HEK293T (cell line): ENCODE measurements at places on chromosomes 16 and 17.

DNA sequence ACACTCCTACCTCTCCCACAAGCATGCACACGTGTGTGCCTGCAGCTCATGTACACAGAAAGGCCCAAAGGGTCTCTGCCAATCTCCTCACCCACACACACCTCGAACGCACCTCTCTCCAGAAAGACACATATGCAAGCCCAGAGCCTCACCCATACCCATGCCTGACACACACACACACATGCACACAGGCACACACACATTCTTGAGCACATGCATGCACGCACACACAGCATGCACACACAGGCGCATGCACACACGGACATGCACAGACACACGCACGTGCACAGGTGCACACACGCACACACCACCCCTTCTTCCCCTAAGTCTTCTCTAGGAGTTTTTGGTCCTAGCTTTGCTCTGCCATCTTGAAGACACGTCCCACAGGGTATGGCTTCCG lies 48.7 kb upstream of the CACNG4 start:
- DNase-seq, result no peak

- DNase-seq, result no peak
These were observed 86.9 kb upstream of the CIBAR2 start for GRCh38 chr16:85199069-85199725.

- no peak for DNase-seq
These were observed 560 bp upstream of the FAM20A start for GRCh38 chr17:68601565-68602288.

DNA sequence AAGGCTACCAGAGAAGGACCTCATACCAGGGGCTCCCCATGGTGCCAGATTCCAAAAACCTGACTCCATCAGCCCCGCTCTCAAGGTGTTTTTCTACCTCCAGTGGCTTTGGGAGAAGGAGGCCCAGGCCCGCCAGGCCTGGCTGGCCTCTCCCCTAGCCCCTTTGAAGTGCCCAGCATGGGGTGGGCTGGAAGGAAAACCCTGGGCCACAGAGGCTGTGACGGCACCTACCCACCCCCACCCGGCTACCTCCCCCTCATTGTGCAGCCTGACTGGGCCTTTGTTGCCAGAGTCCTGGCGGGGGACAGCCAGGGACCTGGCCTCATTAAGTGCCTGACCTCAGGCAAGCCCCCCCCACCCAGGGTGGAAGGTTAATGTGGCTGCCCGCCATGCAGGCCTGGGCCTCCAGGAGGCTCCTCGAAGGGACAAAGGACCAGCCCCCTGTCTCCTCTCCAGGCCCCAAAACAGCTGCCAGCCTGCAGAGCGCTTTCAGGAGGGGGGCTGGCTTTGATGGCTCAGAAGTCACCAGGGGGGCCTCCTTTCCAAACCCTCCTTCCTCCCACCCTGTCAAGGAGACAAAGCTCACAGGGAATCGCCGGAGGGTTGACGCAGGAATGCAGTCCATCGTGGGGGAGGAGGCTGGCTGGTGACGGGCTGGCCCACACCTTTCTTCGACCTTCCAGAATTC lies 159.4 kb downstream of the ZNF423 start:
- DNase-seq, result no peak

- DNase-seq, result no peak
These were observed 34.0 kb downstream of the DGKE start for GRCh38 chr17:56867948-56868376.

DNA sequence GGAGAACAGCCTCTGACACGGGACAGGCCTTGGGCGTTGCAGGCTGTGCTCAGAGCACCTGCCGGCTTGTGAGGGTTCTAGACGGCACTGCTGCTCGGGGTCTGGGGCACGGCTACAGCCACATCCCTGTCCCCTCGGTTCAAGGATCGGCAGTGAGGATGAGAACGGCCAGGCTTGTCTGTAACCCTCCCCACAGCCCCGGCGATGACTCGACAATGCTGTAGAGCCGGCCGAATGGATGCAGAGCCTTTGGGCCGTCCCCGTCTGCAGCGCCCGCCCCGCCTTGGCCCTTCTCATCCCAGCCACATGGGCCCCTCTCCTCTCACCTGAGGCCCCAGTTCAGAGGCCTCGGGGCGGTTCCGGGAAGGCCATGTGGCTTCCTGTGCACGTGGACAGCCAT lies 49.0 kb upstream of the METRNL start:
- no peak for DNase-seq

DNA sequence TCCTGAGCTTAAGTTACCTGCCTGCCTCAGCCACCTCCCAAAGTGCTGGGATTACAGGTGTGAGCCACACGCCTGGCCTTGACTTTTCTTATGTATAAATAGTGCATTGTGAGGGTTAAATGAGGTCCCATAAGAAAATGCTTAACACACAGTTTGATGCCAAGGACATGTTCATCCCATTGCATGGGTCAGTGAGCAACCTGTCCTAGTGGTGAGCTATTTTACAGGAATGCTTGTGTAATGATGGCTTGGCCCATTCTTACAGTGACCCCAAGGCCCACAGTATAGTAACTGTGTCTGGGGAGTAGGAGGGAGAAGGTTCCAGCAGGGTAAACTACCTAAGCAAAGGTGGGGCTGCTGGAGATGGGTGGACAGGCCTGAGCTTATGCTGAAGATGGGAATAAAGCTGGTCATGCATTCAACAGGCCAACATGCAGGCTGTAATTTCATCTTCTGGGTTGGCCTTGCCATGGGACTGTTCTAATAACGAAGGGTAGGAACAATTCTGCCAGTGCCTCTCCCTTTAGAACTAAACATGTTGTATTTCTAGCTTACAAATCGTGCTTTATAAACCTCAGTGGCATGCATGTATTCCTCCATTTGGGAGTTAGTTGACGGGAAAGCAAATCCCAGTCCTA lies 6.2 kb downstream of the ACSF2 start:
- no peak for DNase-seq

GRCh38 chr17:33079201-33079600 lies 87.6 kb downstream of the SPACA3 start:
- DNase-seq, result no peak

GRCh38 chr17:37490022-37490587 lies 414 bp downstream of the DUSP14 start:
- peak; percentile 34 for DNase-seq

DNA sequence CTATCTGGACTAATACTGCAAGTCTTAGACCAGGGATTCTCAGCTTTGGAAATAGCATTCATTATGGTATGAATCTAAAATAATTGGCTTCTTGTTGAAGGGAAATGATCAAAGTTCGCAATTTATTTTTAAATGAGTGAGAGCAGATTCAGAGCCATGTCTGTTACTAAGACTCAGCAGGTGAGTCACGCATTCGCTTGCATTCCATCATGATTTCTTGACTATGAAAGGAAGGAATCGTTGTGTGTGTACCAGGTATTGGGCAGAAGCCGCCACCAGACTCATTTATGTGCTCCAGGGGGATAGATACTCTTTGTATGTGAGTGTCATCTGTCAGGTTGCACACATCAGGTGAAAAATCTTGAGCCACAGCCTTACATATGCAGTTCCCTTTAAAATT lies 10.8 kb downstream of the GSG1L2 start:
- no peak for DNase-seq

GRCh38 chr17:81733507-81734404 lies 21.7 kb downstream of the SLC25A10 start:
- DNase-seq, result peak; percentile 95

- DNase-seq, result no peak
These were observed 429.0 kb downstream of the HS3ST4 start for GRCh38 chr16:26120729-26121128.

DNA sequence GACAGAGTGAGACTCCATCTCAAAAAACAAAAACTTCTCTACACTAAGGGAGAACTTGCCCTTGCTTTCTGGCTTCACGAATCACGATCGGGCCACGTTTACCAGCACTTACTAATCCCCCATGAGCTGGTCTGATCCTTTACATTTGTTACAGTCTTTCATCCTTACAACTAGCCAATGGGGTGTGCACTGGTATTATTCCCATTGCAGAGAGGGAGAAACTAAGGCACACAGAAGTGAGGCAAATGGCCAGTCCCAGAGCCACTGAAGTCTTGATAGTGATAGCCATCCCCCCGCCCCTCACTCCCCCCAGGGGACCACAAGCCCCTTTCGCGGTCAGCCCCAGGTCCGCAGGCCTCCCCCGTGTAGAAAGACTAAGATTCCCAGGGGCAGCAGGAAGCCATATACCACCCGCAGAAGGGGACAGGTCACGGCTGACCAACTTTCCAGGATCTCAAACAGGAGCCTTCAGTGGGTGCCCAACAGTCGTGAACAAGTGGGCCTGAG lies 868 bp downstream of the NATD1 start:
- no peak for DNase-seq

GRCh38 chr17:50687200-50688066 lies 20.3 kb downstream of the ANKRD40 start:
- no peak for DNase-seq

GRCh38 chr16:11992008-11992584 lies 15.6 kb downstream of the SNX29 start:
- DNase-seq, result no peak

- DNase-seq, result peak; percentile 33
These were observed 1.2 kb downstream of the DUSP14 start for GRCh38 chr17:37490638-37491614.

DNA sequence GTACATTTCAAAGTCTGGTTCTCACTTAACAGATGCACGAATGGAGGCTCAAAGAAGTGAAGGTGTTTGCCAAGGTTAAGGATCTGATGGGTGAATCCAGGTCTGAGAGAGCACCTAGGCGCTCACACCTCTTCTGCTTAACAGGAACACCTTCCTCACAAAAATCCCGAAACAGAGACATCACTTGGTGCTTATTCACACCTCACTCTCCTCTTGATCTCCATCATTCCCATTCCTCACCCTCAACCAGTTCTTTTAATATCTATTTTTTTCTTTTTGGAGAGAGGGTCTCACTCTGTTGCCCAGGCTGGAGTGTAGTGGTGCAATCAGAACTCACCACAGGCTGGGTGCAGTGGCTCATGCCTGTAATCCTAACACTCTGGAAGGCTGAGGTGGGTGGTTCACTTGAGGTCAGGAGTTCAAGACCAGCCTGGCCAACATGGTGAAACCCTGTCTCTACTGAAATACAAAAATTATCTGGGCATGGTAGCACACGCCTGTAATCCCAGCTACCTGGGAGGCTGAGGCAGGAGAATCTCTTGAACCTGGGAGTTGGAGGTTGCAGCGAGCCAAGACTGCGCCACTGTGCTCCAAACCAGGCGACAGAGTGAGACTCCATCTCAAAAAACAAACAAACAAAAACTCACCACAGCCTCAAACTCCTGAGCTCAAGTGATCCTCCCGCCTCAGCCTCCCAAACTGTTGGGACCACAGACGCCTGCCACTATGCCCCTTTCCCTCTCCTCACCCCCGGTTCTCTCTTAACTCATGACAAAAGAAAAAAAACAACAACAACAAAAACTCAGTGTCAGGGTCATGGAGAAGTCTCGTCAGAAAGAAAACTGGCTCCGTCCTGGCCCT lies 15.1 kb downstream of the CRYM start:
- DNase-seq, result no peak

DNA sequence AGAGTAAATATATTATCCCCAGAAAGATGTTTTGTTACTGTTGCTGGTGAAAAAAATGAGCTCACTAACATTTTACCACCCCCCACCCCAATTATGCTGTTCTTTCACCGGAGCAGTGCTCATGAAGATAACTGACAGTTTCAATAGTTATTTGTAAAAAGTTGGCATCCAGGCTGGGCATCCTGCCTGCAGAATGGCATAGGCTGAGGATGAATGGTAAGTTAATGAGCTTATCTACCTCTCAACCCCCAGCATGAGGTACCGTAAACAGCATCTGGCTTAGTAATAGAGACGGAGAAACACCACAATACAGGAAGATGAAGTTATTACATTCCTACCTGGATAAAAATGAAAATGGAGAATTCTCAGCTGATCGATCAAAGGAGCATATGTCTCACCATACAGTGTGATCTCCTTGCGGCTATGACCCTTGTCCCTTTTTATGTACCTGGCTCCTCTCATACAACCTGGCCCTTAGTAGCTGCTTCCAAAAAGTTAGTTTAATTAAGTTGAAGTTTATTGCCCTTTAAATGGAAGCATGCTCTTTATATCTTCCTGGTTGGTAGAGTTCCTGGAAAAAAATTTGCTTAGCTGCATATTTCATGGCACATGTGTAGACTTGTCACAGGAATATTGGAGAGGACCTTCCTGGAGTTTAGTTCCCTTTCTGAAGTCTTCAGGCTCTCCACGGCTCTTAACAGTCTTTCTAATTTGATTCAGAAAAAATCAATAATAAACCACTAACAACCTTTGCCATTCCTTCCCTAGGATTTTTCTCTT lies 61.2 kb upstream of the MPHOSPH6 start:
- DNase-seq, result no peak

DNA sequence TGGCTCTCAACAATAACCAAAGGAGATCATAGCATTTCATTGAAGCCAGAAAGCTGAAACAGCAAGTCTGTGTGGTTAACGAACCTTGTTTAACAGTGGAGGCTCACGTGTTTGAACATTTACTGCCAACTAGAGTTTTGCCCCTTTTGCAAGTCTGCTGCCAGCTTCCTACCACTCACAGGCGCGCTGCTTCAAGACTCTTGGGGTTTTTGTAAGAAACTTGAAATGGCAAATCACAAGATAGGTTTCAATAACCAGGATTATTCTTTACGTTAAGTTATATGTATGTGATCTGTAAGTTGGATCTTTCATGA lies 1.2 kb downstream of the SNTB2 start:
- no peak for DNase-seq

- no peak for DNase-seq
These were observed 3.4 kb upstream of the NSRP1 start for GRCh38 chr17:30113213-30113612.

- DNase-seq, result no peak
These were observed 185.1 kb downstream of the CDK5R1 start for GRCh38 chr17:32671896-32672295.

DNA sequence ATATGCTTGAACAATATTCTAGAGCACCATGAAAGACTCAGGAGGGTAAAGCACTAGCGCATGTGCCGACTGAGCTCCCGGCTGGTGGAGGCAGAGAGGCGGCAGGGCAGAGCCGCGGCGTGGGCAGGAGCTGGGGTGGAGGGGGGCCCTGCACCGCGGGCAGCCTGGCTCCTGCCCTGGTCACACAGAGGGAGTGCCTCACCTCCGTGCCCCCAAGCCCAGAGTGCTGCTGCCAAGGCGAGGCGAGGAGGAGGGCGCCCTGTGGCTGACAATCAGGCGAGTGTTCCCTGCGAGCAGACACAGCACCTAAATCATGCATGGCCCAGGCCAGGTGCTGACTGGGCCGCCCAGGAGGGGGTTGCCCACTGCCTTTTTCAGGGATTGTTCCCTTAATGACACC lies 105.8 kb upstream of the TNRC6C start:
- DNase-seq, result no peak

DNA sequence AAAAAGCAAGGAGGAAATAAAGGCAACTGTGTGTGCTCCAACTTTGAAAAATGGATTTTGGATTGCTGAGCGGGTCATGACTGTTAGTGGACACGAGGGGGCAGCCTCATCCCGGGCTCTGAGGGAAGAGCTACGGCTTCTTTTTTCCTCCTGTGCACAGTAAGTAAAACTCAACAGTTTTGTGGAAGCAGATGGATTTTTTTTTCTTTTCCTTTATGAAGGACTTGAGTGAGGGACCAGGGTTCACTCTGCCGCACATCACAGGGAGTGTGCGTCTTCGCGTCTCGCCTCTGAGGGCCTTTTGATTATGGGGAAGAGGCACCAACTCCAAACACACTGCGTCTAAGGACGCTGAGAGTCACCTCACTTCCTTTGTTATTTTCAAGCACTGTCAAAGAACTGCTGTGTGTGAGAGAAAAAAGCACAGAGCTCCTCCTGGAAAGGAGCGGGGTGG lies 80.3 kb upstream of the GOT2 start:
- DNase-seq, result peak; percentile 69
